Epithelial cell of alveolus of lung (primary cell): ENCODE measurements at places on chromosomes 4 and X. TPM values are rescaled to one million over a fixed set of nuclear protein-coding genes. Genes with fewer than 3 reads are reported as not detected.

SNX25 gene
- total RNA-seq = 7.9 and 9.3 TPM in 2 replicates

NXF2B gene
- not detected in 2 replicates for total RNA-seq

SCML1 gene
- 3.0 and 5.9 TPM in 2 replicates for total RNA-seq

CHRNA9 gene
- 0.13 and 4.6 TPM in 2 replicates for total RNA-seq

CSAG2 gene
- total RNA-seq = not detected in 2 replicates

USP17L13 gene
- not detected in 2 replicates for total RNA-seq

FAM114A1 gene
- 204 and 215 TPM in 2 replicates for total RNA-seq

ANXA3 gene
- 2.2 and 25.7 TPM in 2 replicates for total RNA-seq

SYN1 gene
- total RNA-seq = 0.80 and 3.5 TPM in 2 replicates

DMP1 gene
- not detected in 2 replicates for total RNA-seq

STATH gene
- total RNA-seq = 0.80 TPM in 1 of 2 replicates, not detected in the other

ERAS gene
- total RNA-seq = not detected in 2 replicates

MAGEA1 gene
- total RNA-seq = not detected in 2 replicates
